GM04503 (cell line): ENCODE measurements at places on chromosomes 7 and 10.

DNA sequence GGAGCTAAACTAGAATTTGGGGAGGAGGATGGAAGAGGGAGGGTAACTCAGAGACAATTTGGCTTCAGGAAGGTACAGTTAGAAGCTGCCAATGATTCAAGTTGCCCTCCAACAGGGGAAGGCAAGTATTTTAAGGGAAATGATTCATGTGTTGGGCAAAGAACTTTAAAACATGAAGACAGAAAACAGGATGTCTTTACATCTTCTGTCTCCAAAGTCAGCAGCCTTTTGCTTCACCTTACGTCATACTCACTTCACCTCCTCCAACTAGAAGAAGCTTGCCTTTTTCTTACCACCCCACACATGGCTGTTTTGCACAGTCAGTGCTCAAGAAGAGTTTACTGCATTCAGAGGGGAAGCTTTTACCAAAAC lies 36.1 kb downstream of the PPP1R3C start:
- DNase-seq: no peak

GRCh38 chr10:4512671-4513240 lies 313.3 kb upstream of the AKR1E2 start:
- no peak for DNase-seq

DNA sequence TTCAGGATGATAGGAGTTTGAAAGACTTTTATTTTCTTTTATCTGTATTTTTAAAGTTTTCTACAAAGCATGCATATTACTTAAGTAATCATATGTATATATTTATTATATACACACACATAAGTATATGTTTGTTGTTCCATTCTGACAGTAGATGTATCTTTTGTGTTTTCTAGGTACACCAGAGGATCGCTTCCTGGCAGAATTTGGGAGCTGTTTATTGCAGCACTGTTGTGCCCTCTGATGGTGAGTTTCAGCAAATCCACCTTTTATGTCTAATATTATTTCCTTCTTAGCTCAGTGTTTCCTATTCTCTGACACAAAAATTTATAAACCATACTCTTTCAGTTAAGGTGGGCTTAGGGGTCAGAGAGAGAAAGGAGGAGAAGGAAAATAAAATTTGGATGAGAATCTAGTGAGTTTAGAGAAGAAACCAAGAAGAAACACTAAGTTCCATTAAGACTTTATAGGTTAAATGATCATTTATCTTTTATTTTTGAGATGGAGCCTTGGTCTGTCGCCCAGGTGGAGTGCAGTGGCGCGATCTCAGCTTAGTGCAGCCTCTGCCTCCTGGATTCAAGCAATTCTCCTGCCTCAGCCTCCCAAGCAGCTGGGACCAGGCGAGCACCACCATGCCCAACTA lies 59.2 kb upstream of the OIT3 start:
- no peak for DNase-seq

DNA sequence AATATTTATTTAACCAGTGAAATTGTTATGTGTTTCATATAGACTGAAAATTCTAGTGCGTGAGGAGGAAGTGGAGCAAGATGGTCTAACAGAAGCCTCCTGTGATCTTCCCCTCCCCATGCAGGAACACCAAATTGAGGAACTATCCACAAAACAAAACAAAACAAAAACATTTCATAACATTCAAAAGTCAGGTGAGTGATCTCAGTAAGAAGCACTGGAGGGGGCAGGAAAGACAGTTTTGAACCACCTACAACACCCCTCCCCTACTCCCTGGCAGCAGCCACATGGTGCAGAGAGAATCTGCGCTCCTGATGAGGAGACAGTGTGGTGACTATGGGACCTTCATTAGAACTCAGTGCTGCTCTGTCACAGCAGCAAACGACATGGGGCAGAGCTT lies 221.9 kb upstream of the SEMA3C start:
- no peak for DNase-seq

DNA sequence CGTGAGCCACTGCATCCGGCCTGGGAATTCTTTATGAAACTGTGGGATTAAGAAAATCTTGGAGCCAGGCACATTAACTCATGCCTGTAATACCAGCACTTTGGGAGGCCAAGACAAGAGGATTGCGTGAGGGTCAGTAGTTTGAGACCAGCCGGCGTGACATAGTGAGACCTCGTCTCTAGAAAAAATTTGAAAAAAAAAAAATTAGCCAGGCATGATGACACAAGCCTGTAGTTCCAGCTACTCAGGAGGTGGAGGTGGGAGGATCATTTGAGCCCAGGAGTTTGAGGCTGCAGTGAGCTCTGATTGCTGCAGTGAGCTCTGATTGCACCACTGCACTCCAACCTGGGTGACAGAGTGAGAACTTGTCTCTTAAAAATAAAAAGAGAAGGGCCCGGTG lies 69.8 kb downstream of the SUGCT start:
- no peak for DNase-seq

- DNase-seq: no peak
Observed at GRCh38 chr7:72446591-72447462, 34.7 kb upstream of the CALN1 start.

DNA sequence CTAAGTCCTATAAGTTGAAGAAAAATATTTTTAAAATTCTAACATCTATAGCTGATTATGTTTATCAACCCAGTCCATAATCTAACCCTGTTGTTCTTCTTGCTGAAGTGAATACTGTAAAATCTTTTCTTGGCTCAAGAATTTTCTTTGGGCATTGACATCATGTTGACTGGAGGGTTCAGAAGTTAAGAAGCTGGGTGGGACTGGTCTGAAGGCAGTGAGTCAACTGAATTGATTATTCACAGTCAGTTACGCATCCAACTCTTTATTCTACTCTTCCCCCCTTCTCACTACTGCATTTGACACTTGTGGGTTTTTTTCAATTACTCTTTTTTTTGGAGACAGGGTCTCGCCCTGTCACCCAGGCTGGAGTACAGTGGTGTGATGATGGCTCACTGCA lies 31.0 kb downstream of the DENND2A start:
- no peak for DNase-seq

- peak; percentile 95 for DNase-seq
Observed at GRCh38 chr7:2399848-2400587, 3.4 kb upstream of the CHST12 start.

GRCh38 chr10:130805635-130806030 lies 505.9 kb downstream of the TCERG1L start:
- DNase-seq: no peak

DNA sequence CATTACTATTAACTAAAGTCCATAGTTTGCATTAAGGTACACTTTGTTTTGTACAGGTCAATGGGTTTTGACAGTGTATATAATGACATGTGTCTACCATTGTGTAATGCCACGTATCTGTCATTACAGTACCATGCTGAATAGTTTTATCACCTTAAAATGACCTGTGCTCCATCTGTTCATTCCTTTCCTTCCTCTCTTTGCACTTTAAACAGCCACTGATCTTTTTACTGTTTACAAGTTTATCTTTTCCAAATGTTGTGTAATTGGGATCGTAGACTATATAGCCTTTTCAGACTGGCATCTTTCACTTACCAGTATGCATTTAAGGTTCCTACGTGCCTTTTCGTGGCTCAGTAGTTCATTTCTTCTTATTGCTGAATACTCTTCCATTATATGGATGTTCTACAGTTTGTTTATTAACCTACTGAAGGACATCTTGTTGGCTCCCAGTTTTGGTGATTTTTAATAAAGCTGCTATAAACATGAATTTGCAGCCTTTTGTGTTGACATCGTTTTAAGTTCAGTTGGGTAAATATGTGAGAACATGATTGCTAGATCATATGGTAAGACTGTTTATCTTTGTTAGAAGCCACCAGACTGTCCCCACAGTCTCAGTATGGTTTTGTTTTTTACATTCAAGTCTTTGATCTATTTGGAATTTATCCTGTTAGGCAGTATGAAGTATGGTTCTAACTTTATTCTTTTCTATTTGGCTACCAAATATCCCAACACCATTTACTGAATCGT lies 24.7 kb downstream of the STAM start:
- DNase-seq: no peak

DNA sequence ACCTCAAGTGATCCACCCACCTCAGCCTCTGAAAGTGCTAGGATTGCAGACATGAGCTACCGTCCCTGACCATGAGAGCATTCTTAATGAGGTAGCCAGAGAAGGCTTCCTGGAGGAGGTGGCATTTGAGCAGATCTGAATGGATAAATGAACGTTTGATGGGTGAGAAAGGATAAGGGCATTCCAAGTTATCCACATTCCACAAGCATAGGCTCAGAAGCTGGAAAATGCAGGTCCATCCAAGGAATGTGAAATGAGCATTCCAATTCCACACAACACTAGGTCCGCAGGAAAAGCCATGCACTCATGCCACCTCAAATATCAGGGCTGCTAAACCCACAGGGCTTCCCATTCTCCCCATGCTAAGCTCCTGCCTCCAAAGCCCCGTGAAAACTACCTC lies 17.0 kb downstream of the TMEM130 start:
- peak; percentile 47 for DNase-seq

GRCh38 chr7:13692548-13692947 lies 296.9 kb downstream of the ETV1 start:
- DNase-seq: no peak

DNA sequence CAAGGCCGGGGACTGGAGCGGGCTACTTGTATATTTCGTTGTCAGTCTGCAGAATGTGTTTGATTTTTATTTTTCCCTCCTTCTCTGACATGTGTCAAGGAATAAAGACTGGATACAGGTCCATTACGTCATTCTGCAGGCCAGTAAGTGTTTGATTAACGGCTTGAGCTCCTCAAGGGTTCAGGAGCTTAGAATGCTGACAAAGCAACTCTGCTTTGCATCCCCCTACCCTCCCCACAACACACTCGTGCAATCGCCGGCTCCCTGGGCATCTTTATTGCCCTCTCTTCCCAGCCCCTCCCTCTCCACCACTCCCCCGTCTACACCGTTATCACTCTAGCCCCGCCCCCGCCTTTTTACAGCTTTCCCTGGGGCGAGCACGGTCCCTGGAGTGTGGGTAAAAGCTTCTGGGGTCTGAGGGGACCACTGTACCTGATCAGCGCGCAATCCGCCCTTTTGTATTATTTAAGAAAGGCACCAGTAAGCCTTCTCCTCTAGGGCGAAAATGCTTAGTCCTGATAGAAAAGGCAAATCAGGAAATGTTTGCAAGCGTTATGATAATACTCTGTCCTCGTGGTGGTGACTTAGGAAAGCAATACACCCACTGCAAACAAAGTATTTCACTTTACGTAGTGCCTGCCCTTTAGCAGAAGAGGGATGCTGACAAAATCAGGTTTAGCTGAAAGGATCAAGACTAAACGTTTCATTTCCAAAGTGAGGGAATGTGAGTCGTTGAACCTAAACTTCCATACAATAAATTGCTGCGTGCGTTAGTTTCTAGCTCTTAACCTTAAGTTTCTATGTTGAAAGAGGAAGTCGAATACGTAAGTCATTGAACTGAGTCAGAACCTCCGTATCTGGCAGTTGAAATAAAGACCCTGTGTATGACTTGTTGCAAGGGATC lies 1.4 kb upstream of the CREB5 start:
- no peak for DNase-seq

- DNase-seq: no peak
Observed at GRCh38 chr10:62637249-62638061, 167.1 kb upstream of the ADO start.

- no peak for DNase-seq
Observed at GRCh38 chr7:39429421-39429820, 136.8 kb upstream of the YAE1 start.

GRCh38 chr7:47256016-47256415 lies 325.9 kb downstream of the TNS3 start:
- no peak for DNase-seq

- DNase-seq: no peak
Observed at GRCh38 chr7:36607721-36608095, 116.6 kb downstream of the AOAH start.

DNA sequence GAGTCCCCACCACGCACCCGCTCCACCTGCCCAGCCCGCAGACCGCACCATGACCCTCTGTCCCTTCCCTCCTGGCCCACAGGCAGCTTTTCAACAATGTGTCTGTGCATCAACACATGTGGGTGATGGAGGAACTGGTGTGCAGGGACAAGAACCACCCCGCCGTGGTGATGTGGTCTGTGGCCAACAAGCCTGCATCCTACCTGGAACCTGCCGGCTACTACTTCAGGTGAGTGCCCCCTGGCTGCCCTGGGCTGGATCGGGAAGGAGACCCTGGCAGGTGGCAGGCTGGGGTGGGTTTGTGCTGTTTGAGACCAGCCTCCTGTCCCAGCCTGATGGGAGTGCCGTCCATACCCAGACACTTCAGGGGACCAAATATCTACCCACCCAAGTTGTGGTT lies 69.6 kb downstream of the ZNF727 start:
- no peak for DNase-seq

DNA sequence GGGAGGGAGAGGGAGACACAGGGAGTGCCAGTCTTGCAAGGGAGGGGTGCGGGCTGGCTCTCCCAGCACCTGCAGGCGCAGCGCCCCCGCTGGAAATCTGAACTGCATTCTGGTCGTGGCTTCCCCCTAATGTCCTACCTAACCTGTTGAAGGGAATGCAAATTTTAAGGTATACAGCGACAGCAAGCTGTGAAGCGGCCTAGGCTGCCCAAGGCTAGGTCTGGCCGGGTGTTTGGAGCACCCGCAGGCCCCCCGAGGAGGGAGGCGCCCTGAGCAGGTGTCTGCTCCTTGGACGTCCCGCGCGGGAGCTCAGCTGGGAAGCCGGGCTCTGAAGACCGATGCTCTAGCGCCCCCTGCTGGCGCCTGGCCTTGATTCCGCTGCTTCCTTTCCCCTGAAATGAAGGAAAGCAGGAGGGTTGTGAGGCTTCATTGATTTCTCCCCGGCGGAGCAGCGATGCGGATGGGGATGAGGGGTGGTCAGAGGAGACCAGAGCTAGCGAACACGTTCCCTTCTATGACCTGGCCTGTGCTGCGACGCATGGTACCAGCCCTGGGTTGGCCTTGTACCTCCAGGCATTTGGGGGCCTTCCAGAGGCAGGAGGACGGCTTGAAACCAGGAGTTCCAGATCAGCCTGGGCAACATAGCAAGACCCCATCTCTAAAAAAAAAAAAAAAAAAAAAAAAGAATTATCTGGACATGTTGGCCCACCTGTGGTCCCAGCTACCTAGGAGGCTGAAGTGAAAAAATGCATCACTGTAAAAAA lies 601.3 kb downstream of the GALNT17 start:
- no peak for DNase-seq

DNA sequence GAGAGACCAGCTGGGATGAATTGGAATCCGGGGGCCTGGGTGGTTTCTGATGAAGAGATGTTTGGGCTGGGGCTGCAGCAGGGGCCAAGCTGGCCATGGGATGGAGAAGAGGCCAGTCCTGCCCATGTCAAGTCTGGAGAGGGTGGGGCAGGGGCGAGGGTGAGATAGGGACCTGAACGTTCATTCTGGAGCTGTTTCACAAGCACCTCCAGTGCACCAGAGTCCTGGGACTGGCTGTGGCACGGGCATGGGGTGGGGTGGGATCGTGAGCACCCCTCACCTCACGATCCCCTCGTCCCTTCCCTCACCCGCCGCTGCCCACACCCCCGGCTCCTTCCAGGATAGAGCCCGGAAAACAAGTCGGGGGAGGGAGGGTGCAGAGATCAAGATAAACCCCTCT lies 25.8 kb upstream of the PSMG3 start:
- no peak for DNase-seq

DNA sequence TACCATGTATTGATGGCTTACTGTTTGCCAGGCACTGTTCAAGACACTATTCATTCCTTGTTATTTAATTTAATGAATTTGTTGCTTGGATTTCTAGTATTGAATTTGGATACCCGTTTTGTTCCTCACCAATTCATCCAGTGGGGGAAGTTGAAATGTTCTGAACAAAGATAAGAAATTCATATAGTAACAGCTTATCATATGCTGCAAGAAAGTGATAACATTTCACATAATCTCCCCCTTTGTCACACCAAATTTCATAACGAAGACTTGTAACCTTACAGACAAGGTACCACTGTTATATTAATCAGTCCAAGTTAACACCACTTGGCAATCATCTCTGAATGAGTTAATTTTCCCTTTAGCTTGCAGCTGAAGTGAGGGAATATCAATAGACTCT lies 42.1 kb downstream of the SCIN start:
- DNase-seq: no peak
